HT1080 (cell line): ENCODE measurements at places on chromosomes 2 and 18. TPM values are rescaled to one million over a fixed set of nuclear protein-coding genes. Genes with fewer than 3 reads are reported as not detected.

KIAA2012 gene
- not detected in 2 replicates for total RNA-seq

SCN7A gene
- not detected in 2 replicates for total RNA-seq

KLHL30 gene
- not detected in 2 replicates for total RNA-seq

COA5 gene
- total RNA-seq: 29.4 TPM in 2 replicates

COL6A3 gene
- total RNA-seq: 251 and 254 TPM in 2 replicates

CACNB4 gene
- total RNA-seq: 0.29 and 0.60 TPM in 2 replicates

ASAP2 gene
- 16.2 and 24.0 TPM in 2 replicates for total RNA-seq

CREB1 gene
- total RNA-seq: 31.1 and 47.7 TPM in 2 replicates

SKOR2 gene
- total RNA-seq: not detected in 2 replicates

C2orf66 gene
- total RNA-seq: not detected in 2 replicates

COLEC11 gene
- 0.72 and 2.2 TPM in 2 replicates for total RNA-seq

TMEM178A gene
- not detected in 2 replicates for total RNA-seq

TET3 gene
- 3.1 and 4.4 TPM in 2 replicates for total RNA-seq

SERPINB12 gene
- not detected in 2 replicates for total RNA-seq

L3MBTL4 gene
- total RNA-seq: 0.43 TPM in 1 of 2 replicates, not detected in the other

EFR3B gene
- total RNA-seq: 3.9 and 5.6 TPM in 2 replicates
